Tibial nerve (tissue), 4 donors: ENCODE measurements at places on chromosomes 7 and 10.

DNA sequence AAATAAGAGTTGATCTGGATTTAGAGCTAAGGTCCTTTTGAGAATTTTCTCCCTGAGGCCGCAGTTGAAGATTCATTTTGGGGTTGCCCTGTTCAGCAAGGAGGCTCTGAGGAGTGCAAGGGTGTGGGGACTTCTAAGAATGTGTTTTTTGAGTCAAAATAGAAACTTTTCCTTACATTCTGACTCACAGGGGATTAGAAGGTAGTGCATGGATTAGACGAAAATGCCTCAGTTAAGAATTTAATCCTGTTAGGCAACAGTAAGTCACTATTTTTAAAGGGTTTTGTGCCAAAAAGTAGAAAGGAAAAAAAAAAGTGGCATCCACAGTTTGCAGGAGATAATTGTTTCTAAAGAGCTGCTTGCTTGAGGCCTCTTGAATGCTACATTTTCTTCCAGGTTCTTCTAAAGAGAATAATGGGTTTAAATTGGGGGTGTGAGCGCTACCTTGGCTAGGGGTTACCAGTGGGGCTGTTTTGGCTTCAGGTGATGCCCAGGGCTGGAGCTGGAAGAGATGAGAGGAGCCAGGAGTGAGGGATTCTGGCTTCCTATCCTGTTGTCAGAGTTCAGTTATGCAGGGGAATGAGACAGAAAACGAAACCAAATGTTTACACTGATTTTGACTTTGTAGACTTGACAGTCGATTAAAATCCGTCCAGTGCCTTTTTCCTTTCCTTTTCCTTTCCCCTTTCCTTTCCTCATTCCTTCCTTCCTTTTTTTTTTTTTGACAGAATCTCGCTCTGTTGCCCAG, 52.9 kb downstream of the BAMBI start:
- H3K27ac ChIP-seq: no peak overlapping the region
- H3K27me3 ChIP-seq: no peaks in the 10 kb centered on the region
- H3K36me3 ChIP-seq: no peaks in the 10 kb centered on the region
- H3K4me3 ChIP-seq: no peak overlapping the region
- no peak for DNase-seq
- no peaks in the 10 kb centered on the region for H3K4me1 ChIP-seq

GRCh38 chr10:51846856-51847506, 147.6 kb upstream of the CSTF2T start:
- no peak overlapping the region for H3K4me3 ChIP-seq
- no peaks in the 10 kb centered on the region for H3K36me3 ChIP-seq
- no peak for DNase-seq
- H3K27ac ChIP-seq: no peak overlapping the region
- H3K4me1 ChIP-seq: no peaks in the 10 kb centered on the region

- no peak overlapping the region for H3K4me3 ChIP-seq
- H3K36me3 ChIP-seq: no peaks in the 10 kb centered on the region
- H3K27me3 ChIP-seq: no peaks in the 10 kb centered on the region
- H3K27ac ChIP-seq: no peak overlapping the region
- DNase-seq: no peak
- no peaks in the 10 kb centered on the region for H3K4me1 ChIP-seq
These were observed 834.9 kb downstream of the GRID1 start for GRCh38 chr10:85531706-85532105.

DNA sequence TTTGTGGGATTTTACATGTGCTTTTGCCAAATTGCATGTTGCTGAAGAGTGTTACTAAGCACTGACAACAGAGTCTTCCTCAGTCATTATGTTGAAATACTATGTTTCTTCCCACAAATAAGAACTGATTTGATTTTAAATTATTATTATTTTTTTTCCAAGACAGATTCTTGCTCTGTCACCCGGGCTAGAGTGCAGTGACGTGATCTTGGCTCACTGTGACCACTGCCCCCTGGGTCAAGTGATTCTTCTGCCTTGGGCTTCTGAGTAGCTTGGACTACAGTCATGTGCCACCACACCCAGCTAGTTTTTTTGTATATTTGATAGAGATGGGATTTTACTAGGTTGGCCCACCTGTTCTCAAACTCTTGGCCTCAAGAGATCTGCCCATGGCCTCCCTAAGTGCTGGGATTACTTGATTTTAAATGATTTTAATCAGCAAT, 42.3 kb downstream of the MINPP1 start:
- H3K27me3 ChIP-seq: no peaks in the 10 kb centered on the region
- no peak overlapping the region for H3K27ac ChIP-seq

DNA sequence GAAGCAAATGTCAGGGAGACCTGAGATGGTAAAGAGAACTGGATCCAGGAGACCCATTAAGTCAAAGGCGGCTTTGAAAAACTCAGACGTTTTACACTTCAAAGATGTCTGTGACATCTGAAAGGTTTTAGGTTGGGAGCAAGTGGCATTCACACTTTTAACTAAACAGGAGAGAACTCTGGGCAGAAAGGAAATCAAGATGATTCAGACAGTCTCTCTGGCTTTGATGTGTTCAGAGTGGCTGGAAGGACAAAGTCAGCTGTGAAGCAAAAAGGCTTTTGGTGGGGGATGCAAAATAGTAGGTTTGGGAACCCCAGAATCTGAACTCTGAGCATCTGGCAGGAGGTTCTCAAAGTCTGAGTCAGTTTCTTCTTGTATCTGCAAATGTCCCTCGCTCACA, 66.6 kb downstream of the PRKCQ start:
- H3K36me3 ChIP-seq: no peaks in the 10 kb centered on the region
- DNase-seq: no peak
- no peak overlapping the region for H3K27ac ChIP-seq
- no peaks in the 10 kb centered on the region for H3K4me1 ChIP-seq

DNA sequence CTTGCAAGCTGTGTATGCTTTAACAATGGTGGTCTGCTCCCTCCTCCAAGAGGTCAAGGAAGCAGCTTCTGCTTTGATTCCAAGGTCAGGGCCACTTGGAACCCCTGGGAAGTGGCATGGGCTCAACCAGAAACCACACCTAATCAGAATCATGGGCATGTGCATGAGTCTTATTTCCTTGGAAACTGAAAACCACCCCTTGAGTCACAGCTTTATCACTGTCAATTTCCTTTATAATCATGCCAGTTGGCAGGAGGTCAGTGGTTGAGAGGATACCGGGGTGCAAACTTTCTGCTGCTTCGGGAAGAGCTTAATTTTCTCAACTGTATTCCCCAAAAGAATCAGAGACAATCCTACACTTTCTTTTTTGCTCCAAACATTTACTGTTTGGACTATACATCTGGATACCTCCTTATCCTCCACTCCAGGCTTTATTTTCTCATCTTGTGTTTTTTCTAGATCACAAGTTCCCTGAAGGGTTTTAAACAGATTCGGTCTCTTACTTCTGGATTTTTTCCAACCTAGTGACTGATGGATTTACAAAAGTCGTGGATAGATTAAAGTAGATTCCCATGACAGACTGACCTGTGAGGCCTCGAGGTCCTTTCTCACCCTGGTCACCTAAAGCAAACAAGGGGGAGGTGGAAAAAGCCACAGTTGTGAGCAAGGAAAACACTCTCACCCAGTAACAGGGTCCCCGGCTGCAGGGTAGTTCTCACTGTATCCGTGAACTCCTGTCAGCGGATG, 36.0 kb downstream of the COL17A1 start:
- no peaks in the 10 kb centered on the region for H3K36me3 ChIP-seq
- H3K27ac ChIP-seq: no peak overlapping the region
- H3K4me3 ChIP-seq: no peak overlapping the region
- no peaks in the 10 kb centered on the region for H3K27me3 ChIP-seq
- H3K4me1 ChIP-seq: no peaks in the 10 kb centered on the region
- no peak for DNase-seq

DNA sequence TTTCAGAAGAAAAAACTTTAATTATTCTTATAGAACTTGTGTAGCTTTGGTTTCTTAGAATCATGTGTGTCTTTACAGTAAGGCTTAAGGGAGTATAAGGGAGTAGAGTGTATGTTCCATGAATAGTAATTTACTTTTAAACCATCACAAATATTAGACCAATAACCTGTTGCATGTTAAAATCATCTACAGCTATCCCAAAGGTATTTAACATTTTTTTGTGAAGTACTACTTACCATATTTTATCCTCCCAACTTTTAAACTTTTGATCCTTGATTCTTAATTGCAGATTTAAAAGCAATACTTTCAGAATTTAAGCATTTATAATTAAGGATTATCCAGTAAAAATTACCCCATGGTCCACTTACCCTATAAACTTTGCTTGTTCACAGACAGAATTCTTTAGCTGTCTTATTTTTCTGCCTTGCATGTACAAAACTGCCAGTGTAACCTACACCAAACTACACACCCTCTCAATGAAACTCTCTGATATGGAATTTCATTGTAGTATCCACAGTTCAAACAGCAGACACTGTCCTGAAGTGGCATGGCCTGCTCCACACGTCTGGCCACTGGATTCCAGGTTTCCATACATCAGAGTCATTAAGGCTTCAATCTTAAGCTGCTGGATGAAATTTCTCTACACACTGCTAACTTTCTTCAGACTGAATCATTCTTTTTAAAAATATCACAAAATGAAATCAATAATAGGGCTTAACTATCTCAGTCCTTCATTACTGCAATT, 5.8 kb downstream of the GLI3 start:
- DNase-seq: no peak
- peaks cover 69% of the 10 kb centered on the region for H3K4me1 ChIP-seq
- no peak overlapping the region for H3K27ac ChIP-seq
- no peak overlapping the region for H3K4me3 ChIP-seq

- no peaks in the 10 kb centered on the region for H3K27me3 ChIP-seq
- DNase-seq: no peak
- H3K36me3 ChIP-seq: no peaks in the 10 kb centered on the region
These were observed 154.1 kb downstream of the SDHAF3 start for GRCh38 chr7:97271619-97272018.

- DNase-seq: no peak
- H3K4me1 ChIP-seq: no peaks in the 10 kb centered on the region
- no peaks in the 10 kb centered on the region for H3K36me3 ChIP-seq
- H3K27me3 ChIP-seq: no peaks in the 10 kb centered on the region
- no peak overlapping the region for H3K27ac ChIP-seq
These were observed 519.1 kb upstream of the GALNT17 start for GRCh38 chr7:70612811-70613210.

GRCh38 chr10:767211-767610, 77.7 kb upstream of the DIP2C start:
- no peaks in the 10 kb centered on the region for H3K36me3 ChIP-seq
- H3K4me1 ChIP-seq: no peaks in the 10 kb centered on the region
- no peak overlapping the region for H3K27ac ChIP-seq
- DNase-seq: no peak

- H3K4me1 ChIP-seq: no peaks in the 10 kb centered on the region
- H3K4me3 ChIP-seq: no peak overlapping the region
- H3K36me3 ChIP-seq: no peaks in the 10 kb centered on the region
- H3K27ac ChIP-seq: no peak overlapping the region
These were observed 38.6 kb upstream of the RSBN1L start for GRCh38 chr7:77657427-77658224.

- H3K36me3 ChIP-seq: no peaks in the 10 kb centered on the region
- H3K27me3 ChIP-seq: no peaks in the 10 kb centered on the region
These were observed 19.4 kb downstream of the SFTPD start for GRCh38 chr10:79929409-79929904.

DNA sequence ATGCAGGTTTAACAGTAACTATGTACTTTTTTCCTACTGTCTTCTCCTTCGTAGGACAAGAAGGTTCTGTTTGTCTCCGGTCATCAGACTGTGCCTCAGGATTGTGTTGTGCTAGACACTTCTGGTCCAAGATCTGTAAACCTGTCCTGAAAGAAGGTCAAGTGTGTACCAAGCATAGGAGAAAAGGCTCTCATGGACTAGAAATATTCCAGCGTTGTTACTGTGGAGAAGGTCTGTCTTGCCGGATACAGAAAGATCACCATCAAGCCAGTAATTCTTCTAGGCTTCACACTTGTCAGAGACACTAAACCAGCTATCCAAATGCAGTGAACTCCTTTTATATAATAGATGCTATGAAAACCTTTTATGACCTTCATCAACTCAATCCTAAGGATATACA, 2.4 kb downstream of the DKK1 start:
- no peak overlapping the region for H3K27ac ChIP-seq
- DNase-seq: no peak
- no peaks in the 10 kb centered on the region for H3K36me3 ChIP-seq
- no peak overlapping the region for H3K4me3 ChIP-seq
- no peaks in the 10 kb centered on the region for H3K4me1 ChIP-seq

DNA sequence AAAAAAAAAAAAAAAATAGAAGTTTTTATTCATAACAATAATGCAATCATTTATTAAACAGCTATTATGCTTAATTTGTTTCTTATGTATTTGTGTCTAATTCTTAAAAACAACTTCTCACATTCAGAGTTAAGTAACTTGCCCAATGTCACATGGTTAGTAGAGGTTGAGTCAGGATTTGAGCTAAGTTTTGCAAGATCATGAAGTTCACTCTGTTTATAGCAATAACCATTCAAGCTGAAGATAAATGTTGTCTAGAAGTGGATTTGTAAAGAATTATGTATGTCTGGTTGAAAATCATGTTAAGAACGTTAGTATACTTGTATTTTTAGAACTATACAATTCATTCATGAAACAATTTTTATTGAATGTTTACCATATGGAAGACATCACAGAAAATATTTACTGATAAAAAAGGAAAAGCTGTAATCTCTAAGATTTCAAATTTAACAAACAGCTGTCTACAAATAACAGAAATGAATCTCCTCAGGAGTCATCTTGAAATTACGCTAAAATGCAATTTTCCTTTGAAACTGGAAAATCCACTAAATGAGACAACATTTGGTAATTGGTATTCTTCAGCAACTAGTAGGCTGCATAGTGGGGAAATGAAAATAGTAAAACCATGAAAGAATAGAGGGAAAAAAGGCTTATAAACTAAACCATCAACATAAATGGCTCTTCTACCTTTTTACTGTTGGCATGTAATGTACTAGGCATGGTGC, 70.5 kb upstream of the AHR start:
- no peaks in the 10 kb centered on the region for H3K27me3 ChIP-seq
- DNase-seq: no peak
- no peak overlapping the region for H3K27ac ChIP-seq
- H3K4me1 ChIP-seq: no peaks in the 10 kb centered on the region
- H3K36me3 ChIP-seq: no peaks in the 10 kb centered on the region
- H3K4me3 ChIP-seq: no peak overlapping the region

- H3K4me3 ChIP-seq: no peak overlapping the region
- no peaks in the 10 kb centered on the region for H3K27me3 ChIP-seq
- no peaks in the 10 kb centered on the region for H3K4me1 ChIP-seq
- no peak overlapping the region for H3K27ac ChIP-seq
- DNase-seq: no peak
These were observed 209.4 kb downstream of the CELF2 start for GRCh38 chr10:11227103-11227502.

DNA sequence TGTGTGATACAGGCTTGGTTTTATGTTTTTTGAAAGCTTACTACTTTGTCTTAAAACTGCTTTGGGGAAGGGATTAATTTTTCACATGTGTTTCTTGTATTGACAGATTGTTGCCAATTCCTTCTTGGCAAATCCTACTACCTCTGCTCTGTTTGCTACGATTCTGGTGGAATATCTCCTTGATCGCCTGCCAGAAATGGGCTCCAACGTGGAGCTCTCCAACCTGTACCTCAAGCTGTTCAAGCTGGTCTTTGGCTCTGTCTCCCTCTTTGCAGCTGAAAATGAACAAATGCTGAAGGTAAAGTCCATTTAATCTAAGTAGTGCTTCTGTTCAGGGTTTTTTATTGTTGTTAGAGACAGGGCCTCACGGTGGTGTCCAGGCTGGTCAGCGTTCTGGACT, 33.6 kb downstream of the TRRAP start:
- no peaks in the 10 kb centered on the region for H3K4me1 ChIP-seq
- no peak overlapping the region for H3K4me3 ChIP-seq
- DNase-seq: no peak
- H3K27me3 ChIP-seq: no peaks in the 10 kb centered on the region
